ENCODE measurements at places on chromosomes 5 and 9.

- no peak for DNase-seq
Measured at GRCh38 chr5:126947146-126948010, 83.0 kb downstream of the MARCHF3 start.

- no peak for DNase-seq
Measured at GRCh38 chr5:5398071-5398470, 24.4 kb upstream of the ICE1 start.

- peak; percentile 83 for DNase-seq
Measured at GRCh38 chr5:172178991-172179989, 8.7 kb downstream of the STK10 start.

GRCh38 chr5:32908641-32909040, 197.5 kb downstream of the NPR3 start:
- DNase-seq = no peak

DNA sequence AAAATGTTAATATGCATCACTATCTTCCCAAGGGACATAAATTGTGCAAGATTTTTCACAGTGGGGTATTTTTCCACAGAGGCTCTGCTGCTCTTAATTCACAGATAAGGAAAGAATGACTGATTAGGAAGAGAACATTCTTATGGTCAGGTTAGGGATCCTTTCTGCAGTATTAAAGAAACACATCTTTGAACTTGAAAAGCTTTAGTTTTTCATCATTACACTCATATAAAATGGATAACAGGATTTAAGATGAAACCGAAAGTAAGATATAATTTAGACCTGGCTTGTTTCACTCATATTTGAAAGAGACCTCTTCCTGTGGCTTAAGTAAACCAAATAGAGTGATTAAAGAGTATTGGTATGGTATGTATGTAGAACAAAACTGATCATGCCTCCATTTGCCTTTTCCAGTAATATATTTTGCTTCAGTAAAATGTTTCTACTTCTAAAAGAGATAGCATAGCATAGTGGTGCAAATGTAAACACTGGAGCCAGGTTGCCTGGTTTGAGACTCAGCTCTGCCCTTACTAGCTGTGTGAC, 160.0 kb downstream of the PRR16 start:
- no peak for DNase-seq

DNA sequence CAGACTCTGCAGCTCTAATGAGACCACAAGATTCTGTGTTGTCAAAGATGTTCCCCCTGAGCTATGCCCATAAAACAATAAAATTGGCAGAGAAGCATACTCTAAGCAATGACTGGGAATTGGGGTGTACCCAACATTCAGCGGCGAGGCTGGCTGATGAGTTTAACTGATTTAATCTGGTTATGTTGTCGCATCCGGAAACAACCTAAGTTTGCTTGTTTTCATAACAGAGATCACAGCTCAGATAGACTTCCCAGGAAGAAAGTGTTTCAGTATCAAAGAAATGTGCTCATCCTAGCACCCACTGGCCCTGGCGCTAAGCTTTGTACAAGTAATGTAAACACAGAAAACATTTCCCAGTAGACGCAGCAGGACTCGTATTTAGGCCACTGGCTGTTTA, 7.4 kb downstream of the SEMA5A start:
- no peak for DNase-seq

- DNase-seq = peak; percentile 20
Measured at GRCh38 chr9:73199886-73200285, 48.2 kb downstream of the ANXA1 start.

DNA sequence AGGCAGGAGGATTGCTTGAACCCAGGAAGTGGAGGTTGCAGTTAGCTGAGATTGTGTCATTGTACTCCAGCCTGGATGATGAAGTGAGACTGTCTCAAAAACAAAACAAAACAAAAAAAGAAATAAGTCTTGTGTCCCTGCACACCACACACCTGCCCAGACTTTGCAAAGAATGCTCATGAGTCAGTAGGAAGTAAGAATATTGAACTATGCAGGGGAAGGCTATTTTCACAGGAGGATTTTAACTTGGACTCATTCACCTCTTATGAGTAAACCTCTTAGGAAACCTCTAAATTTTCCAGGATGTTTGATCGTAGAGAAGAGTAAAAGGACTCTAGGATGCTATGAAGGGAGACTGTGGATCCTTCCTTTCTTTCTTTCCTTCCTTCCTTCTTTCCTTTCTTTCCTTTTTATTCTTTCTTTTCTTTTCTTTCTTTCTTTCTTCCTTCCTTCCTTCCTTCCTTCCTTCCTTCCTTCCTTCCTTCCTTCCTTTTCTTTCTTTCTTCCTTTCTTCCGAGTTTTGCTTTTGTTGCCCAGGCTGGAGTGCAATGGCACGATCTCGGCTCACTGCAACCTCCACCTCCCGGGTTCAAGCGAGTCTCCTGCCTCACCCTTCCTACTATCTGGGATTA, 96.7 kb upstream of the CLINT1 start:
- DNase-seq = no peak

DNA sequence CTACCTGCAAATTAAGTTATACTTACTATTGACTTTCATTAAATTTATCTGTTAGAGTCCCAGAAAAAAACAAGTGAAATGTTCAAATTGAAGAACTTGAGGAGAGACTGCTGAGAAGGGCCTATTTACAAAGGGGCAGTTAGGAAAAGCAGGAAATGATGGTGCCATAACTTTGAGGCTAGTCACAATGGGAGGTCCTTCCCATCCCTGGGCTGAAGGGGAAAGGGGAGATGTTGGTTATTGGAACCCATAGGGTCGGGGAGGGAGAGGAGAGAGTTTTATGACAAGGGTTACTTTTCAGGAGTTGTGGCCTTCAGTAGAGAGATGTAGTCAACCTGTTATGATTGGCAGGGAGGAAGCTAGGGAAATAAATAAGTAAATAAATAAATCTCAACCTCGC, 169.1 kb downstream of the DMRT2 start:
- DNase-seq = no peak
